ENCODE measurements at places on chromosomes 1 and 21. TPM values are rescaled to one million over a fixed set of nuclear protein-coding genes. Genes with fewer than 3 reads are reported as not detected.

The CNKSR1 gene
- 0.60 TPM for total RNA-seq

The NUDT17 gene
- total RNA-seq = 3.7 TPM

The TDRD5 gene
- total RNA-seq = 0.12 TPM

- no peak for DNase-seq
These were observed 90.7 kb upstream of the TTC39A start for GRCh38 chr1:51420867-51421627.

DNA sequence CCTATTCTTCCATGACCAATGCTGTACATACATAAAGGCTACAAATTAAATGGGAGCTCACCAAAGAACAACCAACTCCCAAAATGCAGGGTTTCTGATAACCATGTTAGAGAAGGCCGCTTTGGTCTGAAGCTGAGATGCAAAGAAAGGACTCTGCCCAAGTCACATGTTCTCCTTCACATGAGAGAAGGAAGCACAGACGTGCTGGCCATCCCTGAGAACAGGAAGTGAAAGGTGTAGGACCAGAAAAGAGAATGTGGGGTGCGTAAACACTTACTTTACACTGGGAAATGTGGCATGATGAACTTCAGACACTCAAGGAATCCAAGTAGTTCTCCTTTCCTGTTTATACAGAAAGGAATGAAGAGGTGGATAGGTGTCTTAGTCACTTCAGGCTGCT is 31.7 kb upstream of the TADA1 start:
- DNase-seq = no peak

DNA sequence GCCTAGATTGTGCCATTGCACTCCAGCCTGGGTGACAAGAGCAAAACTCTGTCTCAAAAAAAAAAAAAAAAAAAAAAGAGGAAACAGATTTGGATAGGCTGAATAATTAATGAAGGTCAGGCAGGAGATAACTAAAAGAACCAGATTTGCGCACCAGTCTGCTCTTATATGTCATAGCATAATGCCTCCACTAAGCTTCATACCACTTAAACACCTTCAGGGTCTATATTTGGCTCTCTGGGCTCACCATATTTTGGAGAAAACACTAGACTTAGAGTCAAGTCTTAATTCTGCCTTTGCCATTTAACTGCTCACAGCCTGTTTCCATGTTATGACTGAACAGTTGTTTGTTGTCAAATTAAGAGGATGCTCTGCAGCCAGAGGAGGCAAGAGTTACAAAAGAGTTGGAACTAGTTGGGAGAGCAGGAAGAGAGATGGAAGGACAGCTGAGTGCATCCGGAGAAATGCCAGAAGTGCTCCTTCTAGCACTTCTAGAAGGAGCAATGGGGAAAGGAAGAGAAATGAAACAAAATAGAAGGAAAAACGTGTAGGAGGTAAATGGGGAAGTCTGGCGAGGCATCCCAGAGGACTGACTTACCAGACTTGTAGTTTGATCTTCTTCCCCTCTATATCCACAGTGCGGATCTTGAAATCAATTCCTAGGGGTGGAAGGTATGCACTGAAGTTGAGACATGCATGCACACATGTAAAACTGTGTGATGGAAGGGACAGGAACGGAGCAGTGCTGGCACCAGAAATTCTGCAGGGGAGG is 1.8 kb downstream of the RAB13 start:
- no peak for DNase-seq

- DNase-seq = no peak
These were observed 45.6 kb upstream of the TMEM61 start for GRCh38 chr1:54934869-54935268.

Data from left cardiac atrium (tissue), 4 donors.